NB4 (cell line): ENCODE measurements at places on chromosomes 2 and 18.

GRCh38 chr18:51196118-51196810 lies 1.2 kb downstream of the MEX3C start:
- peak; percentile 48 for DNase-seq

DNA sequence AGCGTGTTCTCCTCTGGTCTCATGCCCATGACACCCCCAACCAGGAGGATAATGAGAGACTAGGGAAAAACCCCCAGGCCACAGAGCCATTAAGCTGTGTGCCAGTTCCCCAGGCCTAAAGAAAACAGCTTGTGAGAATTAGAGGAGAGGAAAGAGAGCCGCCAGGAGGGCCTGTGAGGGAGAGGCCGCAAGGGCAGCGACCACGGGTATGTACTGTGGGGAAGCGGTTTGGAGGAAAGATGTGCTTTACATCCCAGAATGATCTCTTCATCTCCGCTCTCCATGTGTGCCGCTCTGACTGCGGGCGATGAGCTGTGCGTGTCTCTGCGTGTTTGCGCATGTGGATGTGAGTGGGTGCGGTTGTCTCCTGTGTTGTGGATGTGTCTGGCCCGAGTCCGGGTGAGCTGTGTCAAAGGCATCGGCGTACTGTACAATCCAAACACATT lies 82.9 kb downstream of the DYSF start:
- no peak for DNase-seq

DNA sequence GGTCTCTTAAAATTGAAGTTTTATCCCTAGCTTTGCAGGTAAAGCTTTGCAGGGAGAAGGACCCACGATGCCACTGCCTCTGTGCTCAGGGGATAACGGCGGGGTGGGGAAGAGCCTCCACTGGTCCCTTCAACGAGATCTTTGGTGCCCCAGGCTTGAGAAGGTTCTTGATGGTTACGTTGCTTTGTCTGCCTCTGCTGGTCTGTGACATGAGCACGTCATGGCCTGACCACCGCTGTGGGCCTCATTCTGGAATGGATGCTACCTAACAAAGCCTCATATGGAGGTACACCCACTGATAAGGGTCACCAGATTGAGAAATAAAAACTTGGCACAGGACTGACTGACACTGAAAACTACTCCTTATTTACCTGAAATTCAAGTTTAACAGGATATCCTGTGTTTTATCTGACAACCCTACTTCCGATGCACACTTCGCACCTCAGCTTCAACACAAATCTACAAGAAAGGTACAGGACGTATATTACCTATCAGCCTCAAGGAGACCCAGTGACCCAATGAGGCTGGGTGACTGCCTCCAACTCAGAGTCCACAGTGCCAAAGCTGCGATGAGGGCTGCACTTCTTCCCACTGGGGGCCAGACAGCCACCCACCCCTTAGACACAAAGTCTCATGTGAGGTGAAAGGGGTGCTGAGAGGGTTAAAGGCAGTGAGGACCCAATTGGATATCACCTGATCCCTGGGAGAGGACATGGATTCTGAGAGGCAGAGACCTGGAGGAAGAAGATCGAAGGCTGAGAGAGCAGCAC lies 64.9 kb downstream of the EIPR1 start:
- DNase-seq = no peak

DNA sequence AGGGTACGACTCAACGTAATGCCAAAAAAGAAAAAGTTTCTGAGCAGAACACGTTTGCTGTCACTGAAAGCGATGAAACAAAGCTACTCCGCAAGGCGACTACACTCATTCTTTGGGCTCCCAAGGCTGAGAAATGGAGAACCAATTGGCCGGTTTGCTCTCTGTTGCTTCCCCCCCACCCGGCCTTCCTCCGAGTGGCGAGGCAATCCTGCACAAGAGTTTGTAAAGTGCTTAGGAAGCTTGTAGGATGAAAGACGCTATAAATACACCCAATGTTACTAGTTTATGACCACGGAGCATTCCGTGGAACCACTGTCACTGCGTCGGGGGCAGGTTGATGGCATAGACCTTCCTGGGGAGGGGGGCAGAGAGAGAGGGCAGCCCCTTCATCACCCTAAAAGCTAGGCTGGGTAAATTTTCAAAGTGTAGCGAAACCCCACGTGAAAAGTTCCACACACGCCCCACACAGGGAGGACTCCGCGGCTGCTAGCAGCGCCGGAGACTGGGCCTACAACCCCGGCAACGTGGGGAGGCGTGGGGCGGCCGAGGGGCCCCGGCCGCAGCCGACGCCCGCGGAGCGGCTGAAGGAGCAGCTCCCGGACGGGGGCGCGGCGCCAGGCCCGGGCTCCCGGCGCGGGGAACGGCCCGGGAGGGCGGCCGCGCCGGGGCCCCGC lies 915 bp downstream of the CUL3 start:
- DNase-seq = peak; percentile 76

DNA sequence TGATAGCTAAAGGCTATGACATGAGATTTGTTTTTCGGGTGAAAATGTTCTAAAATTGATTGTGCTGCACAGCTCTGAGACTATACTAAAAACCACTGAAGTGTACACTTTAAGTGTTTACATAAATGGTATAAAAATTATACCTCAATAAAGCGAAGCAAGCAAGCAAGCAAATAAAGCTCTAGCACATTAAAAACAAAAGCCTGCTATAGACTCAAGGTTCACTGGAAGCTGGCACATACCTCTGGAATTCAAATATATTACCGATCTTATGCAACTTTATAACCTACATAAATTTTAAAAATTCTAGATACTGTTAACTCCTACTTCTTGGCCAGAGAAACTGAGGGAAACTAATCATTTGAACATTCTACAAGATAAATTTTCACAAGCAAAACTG lies 20.1 kb downstream of the PELI1 start:
- DNase-seq = no peak

DNA sequence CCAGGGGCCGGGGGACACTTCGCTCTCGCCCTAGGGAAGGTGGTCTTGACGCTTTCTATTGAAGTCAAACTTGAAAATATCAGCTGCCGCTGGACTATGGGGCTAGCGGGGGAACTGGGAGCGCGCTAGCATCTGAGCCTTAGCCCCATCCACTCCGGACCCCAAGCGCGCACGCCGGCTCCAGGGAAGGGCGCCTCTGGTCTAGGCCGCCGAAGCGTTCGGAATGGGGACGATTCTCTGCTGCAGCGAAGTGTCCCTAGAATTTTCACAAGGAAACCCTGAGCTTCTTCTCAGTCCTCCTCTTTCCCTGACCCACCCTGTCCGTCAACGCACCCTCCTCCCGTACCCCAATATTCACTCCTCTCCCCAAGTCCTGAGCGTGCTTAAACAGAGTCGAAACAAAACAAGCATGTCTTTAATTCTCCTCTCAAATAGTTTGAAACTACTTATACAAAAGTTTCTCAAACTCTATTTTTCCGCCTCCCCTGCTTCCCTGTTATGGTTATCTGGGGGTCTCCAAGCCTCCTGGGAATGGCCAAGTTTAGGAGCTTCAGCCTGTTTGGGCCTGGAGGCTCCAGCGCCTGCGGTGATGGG lies 5.0 kb downstream of the RAX start:
- no peak for DNase-seq
